ENCODE measurements at places on chromosomes 1 and 21. TPM values are rescaled to one million over a fixed set of nuclear protein-coding genes. Genes with fewer than 3 reads are reported as not detected.

The PADI2 gene
- 0.88 TPM for total RNA-seq

The CALML6 gene
- 0.29 TPM for total RNA-seq

The RAB25 gene
- total RNA-seq, result not detected

The DYRK3 gene
- 11.2 TPM for total RNA-seq

The KCNE2 gene
- not detected for total RNA-seq

The CFAP410 gene
- total RNA-seq, result 12.7 TPM

The TEDDM1 gene
- total RNA-seq, result not detected

The UTS2 gene
- total RNA-seq, result not detected

The LEFTY1 gene
- 0.19 TPM for total RNA-seq

The TENT5C gene
- total RNA-seq, result 20.1 TPM

The NPPA gene
- 496 TPM for total RNA-seq

The CRP gene
- not detected for total RNA-seq

The SLC44A5 gene
- total RNA-seq, result 0.31 TPM

The S100B gene
- 1.7 TPM for total RNA-seq

The BMP8A gene
- 0.22 TPM for total RNA-seq

The AVPR1B gene
- total RNA-seq, result not detected

The LEFTY2 gene
- 0.35 TPM for total RNA-seq

The NCF2 gene
- 2.6 TPM for total RNA-seq

The SLAMF9 gene
- total RNA-seq, result not detected

The YIPF1 gene
- total RNA-seq, result 14.4 TPM

The SNAPIN gene
- total RNA-seq, result 72.9 TPM

The KRTAP7-1 gene
- total RNA-seq, result not detected

Measured in heart left ventricle (tissue), 16 donors.